ENCODE measurements at places on chromosomes 7 and 10.
A peak's percentile ranks its signal among the peaks of the same experiment; 100 is the strongest.

GRCh38 chr10:99754670-99755069 is 22.6 kb downstream of the CUTC start:
- DNase-seq, result no peak

DNA sequence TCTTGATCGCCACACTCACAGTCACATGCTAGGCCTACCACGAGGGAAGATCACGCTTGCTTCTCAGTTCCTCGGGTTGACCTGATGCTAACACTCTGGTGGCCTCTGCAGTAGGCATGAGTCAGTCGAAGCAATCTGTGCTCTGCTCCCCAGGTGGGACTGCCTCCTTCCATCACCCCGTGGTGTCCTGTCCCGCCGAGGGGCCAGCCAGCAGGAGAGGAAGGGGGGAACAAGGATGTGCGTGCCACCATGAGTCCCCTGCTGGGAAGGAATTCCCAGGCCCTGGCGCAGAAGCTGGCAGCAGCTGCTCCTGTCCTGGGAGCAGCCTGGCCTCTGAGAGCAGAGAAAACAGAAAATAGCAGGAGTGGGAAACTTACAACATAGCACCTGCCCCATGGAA is 695.0 kb upstream of the NRP1 start:
- DNase-seq, result no peak

- DNase-seq, result no peak
Measured at GRCh38 chr7:150340875-150341262, 560 bp downstream of the RARRES2 start.

GRCh38 chr7:134714470-134715205 is 64.8 kb upstream of the CALD1 start:
- DNase-seq, result no peak

DNA sequence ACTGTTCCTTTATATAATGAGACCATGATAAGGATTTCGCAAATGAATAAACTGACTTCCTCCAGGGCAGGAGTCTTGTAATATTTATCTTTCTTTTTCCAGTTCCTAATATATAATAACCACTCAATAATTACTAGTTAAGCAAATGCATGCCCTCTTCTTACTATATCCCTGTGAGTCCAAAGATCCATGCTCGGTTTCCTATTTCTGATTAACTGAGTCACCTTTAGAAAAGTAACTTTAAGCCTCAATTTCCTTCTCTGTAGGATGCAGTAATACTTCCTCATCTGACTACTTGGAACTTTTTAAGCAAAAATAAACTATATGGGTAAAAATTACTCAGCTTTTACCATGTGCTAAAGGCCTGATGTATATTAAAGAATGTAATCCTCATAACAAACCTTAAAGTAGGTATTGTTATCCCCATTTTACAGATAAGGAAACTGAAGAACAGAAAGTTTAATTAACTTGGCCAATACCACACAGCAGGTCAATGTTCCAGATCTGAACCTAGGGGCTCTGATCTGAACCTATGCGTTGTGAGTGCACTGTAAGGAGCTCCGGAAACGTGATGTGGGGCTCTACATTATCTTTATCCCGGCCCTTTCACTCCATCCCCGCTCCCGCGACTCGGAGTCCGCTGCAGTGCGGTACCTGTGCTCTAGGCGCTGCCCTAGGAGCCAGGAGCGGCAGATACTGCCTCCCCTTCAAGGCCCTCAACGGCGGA is 458 bp downstream of the COX15 start:
- no peak for DNase-seq

DNA sequence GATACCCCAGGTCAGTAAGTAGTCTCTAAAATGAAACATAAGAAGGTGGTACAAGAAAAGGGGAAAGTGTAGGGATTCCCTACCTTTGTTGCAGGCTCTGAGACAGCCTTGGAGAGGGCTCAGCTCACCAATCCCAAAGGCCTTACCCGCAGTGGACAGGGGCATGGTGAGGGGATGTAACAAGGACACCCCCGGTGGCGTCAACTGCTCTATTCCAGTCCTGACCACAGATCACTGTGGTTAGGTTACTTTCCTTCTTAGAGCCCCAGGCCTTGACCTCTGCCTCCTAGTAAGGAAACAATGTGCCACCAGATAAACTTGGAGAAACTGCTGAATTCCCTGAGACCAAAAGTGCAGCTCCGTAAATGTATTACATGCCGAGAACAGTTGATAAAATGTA is 17.5 kb downstream of the PLXNA4 start:
- no peak for DNase-seq

DNA sequence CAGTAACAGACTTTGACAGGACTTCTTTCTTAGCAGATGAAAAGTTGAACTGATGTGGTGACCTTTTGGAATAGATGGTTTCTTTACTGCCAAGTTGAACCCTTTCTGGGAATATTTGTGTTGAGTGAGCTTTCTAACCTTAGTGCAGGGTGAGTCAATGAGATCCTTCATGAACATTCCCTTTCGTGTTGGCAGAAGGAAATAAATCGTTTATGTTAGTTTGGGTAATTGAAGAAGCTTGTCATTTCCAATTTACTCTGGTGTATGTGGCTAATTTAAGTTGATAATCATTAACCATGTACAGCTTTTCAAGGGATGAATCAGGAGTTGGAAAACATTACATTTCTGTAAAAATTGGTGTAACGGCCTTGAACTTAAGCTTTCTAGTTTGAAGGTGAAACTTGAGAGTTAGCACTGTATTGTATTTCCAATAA is 43.4 kb downstream of the PTTG1IP2 start:
- DNase-seq, result no peak

DNA sequence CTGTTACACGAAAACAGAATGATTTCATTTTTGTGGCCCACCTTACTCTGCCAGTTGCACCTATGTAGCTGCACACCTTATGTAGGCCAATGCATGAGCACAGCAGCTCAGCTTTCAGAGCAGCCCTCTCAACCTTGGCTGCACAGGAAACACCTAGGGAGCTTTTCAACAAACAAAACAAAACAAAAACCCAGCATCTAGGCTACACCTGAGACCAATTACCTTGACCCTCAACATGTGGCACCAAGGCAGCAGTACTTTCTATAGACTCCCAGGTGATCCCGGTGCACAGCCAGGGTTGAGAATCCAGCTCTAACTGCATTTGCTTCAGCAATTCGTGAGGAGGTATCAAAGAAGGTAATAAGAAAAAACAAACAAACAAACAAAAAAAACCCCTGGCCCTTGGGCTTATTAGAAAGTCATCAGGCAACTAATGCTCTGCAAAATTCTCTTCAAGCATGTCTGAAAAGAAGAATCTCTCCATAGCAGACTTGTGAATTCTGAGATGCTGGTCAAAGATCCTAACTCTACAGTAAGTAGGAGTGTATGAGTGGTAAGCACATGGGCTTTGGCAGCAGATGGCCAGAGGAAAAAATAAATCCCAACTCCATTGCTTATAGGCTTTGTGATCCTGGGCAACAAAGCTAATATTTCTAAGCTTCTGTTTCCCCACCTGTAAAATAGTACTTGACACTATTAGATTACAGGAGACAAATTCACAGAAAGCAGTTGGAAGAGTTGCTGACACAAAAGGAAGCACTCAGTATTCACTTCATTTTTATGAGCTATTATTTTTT is 113.4 kb upstream of the NOBOX start:
- no peak for DNase-seq

- DNase-seq, result no peak
Measured at GRCh38 chr10:60649485-60650377, 128.5 kb upstream of the CDK1 start.

DNA sequence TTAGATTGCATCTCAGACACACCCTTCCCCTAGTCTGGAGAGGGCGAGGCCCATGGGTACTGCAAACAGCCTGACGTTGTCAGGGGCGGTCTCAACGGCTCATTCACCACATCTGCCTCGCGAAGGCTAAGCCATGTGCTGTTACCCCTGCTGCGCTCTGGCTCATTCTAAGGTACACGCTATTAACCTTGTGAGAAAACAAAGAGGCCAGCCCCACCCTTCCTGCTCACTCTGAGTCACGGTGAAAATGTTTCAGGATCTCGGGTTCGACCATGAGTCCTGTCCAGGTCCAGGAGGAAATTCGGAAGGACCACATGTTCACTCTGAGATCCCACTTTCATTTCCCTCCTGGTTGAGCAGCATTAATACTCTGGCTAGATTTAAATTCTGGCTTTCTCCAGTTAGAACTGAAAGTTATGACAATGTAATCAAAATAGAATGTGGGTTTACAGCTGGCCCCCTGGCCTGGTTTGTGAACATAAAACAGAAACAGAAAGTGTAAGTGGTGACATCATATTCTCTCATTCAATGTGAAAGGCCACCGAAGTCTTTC is 55.2 kb downstream of the EGFR start:
- no peak for DNase-seq

GRCh38 chr10:131418681-131419080 is 107.2 kb upstream of the TCERG1L start:
- no peak for DNase-seq

DNA sequence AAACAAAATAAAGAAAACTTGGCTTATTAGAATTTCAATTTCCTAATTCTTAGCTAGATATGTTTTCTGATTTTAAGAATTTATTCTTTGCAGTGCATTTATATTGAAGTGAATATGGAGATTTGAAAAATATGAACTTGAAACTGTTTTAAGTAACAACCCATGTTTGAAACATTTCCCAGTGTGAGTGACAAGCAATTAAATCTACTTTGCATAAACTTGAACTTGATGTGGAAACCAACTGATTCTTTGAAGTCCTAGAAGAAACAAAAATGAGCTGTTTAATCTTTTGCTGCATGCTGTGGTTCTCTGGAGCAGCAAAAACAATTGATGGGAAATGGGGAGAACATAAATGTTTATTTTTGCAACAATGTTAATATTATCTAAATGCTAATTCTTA is 430.2 kb downstream of the ARL4A start:
- no peak for DNase-seq

DNA sequence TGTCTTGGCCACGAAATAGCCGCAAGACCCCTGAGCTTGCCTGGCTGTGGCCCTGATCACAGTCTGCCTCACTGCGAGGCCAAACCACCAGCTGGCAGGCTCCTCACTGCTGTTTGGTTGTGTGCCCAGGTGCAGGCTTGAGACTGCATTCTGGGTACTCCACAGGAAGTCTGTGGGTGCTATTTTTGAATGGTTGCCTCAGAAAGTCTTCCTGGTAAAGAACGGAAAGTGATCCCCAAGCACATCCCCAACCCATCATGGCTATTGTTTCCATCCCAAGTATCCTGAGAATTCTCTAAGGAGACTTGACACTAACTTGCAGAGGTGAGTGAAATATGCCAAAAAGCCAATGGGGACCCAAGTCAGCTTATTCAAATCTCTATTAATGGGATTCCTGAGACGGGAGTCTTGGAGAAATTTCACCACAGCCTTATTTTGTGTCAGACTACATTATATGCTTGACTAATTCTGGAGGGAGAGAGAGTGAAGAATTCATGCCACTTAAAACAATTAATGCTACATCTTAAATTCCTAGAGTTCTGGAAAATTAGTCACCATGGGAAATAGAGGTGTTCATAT is 170.9 kb downstream of the RAMP3 start:
- no peak for DNase-seq

GRCh38 chr10:94320285-94320914 is 42.3 kb downstream of the NOC3L start:
- peak; percentile 38 for DNase-seq

- peak; percentile 36 for DNase-seq
Measured at GRCh38 chr10:47047577-47048525, 136.6 kb downstream of the PTPN20 start.

GRCh38 chr10:50510517-50511473 is 113.0 kb downstream of the SGMS1 start:
- no peak for DNase-seq

- DNase-seq, result no peak
Measured at GRCh38 chr10:44068716-44069482, 316.0 kb downstream of the CXCL12 start.

GRCh38 chr10:101467286-101467770 is 113.4 kb downstream of the BTRC start:
- no peak for DNase-seq

DNA sequence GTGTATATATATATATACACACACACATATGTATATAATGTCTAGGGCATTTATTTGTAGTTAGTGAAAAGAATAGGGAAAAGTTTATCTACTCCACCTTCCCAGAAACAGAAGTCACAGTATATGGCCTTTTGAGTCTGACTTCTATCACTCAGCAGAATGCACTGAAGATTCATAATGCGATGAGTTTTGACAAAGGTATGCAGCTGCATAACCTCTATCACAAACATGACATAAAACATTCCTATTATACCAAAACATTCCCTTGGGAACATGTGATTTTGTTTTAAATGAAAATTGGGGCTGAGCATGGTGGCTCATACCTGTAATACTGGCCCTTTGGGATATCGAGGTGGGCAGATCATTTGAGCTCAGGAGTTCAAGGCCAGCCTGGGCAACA is 137.3 kb upstream of the EEPD1 start:
- no peak for DNase-seq
